Prostate gland (tissue), 2 donors: ENCODE measurements at places on chromosomes 13 and 19. TPM values are rescaled to one million over a fixed set of nuclear protein-coding genes. Genes with fewer than 3 reads are reported as not detected.

GRIK5 gene
- total RNA-seq, result 1.3 TPM

DNA sequence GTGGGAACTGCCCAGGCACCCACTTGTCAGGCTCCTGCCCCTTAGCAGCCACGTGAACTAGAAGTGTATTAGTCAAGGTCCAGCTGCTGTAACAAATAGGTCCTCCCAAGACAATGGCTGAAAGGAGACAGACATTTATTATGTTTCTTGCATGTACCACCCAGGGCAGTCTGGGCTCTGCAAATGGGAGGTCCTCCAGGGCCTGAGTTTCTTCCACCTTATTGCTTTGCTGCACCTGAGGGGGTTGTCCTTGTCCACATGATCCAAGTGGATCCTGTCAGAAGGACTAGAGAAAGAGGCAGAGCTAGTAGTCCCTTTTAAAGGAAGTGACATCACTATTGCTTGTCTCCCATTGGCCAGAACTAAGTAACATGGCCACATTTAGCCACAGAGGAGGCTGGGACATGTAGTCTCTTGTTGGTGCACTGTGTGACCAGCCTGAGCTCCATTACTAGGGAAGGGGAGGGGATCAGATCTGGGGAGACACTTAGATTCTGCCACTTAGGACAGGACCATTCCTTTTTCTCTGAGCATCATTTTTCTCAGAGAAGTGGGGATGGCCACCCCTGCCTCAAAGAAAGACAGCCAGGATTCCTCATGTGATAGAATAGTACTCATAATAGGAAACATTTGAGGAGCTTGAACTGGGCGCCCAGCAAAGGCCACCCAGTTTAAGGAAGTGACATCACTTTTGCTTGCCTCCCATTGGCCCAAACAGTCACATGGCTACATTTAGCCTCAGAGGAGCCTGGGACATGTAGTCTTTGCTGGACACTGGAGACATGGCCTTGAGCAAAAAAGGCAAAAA, 15.1 kb downstream of the CC2D1A start:
- H3K27me3 ChIP-seq, result no peaks in the 10 kb centered on the region
- no peak overlapping the region for H3K4me3 ChIP-seq
- H3K27ac ChIP-seq, result no peak overlapping the region
- peaks cover 14% of the 10 kb centered on the region for H3K36me3 ChIP-seq

GRCh38 chr13:50459046-50459445, 384.4 kb downstream of the DLEU7 start:
- no peaks in the 10 kb centered on the region for H3K36me3 ChIP-seq
- H3K27me3 ChIP-seq, result no peaks in the 10 kb centered on the region
- H3K4me3 ChIP-seq, result no peak overlapping the region
- no peaks in the 10 kb centered on the region for H3K4me1 ChIP-seq
- H3K27ac ChIP-seq, result no peak overlapping the region
- DNase-seq, result no peak

- no peak overlapping the region for H3K4me3 ChIP-seq
- H3K27ac ChIP-seq, result no peak overlapping the region
- no peaks in the 10 kb centered on the region for H3K36me3 ChIP-seq
- H3K27me3 ChIP-seq, result no peaks in the 10 kb centered on the region
- no peak for DNase-seq
Measured at GRCh38 chr13:78078168-78078567, 159.5 kb upstream of the EDNRB start.

GRCh38 chr13:32001154-32001768, 30.3 kb upstream of the FRY start:
- H3K27ac ChIP-seq, result no peak overlapping the region
- H3K27me3 ChIP-seq, result no peaks in the 10 kb centered on the region
- H3K4me1 ChIP-seq, result no peaks in the 10 kb centered on the region
- no peak for DNase-seq
- no peak overlapping the region for H3K4me3 ChIP-seq

ADPRHL1 gene
- total RNA-seq, result 3.9 TPM
